RWPE2 (cell line): ENCODE measurements at places on chromosomes 11 and 22.

- no peak overlapping the region for H3K27ac ChIP-seq
- DNase-seq: no peak
- no peak overlapping the region for H3K4me3 ChIP-seq
- no peaks in the 10 kb centered on the region for H3K36me3 ChIP-seq
Observed at GRCh38 chr11:112581747-112582146, 321.1 kb upstream of the PLET1 start.

DNA sequence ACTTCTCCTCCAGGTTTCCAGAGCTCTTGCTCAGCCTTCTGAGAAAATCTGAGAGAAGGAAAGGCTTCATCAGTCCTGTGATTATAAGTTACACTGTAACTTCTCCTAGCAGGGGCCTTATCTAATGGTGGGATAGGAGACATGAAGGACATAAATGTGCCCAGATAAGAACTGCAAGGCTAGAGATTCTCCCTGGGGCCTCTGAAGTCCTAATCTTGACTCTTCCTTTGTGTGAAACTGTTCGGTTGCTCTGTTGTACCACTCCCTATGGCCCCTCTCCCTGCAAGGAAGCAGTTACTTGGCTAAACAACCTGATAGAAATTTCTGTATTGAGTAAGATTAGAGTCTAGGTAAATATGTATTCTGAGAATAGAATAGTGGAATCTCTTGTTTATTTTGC is 780.9 kb downstream of the ETS1 start:
- H3K36me3 ChIP-seq: no peaks in the 10 kb centered on the region
- H3K27ac ChIP-seq: no peak overlapping the region
- H3K27me3 ChIP-seq: no peaks in the 10 kb centered on the region
- no peak for DNase-seq
- no peaks in the 10 kb centered on the region for H3K4me1 ChIP-seq

GRCh38 chr22:33167998-33168790 is 110.0 kb upstream of the SYN3 start:
- DNase-seq: no peak
- H3K4me3 ChIP-seq: no peak overlapping the region
- peaks cover 18% of the 10 kb centered on the region for H3K27me3 ChIP-seq
- no peak overlapping the region for H3K27ac ChIP-seq

- no peaks in the 10 kb centered on the region for H3K36me3 ChIP-seq
- no peaks in the 10 kb centered on the region for H3K27me3 ChIP-seq
- no peak overlapping the region for H3K27ac ChIP-seq
- H3K4me1 ChIP-seq: no peaks in the 10 kb centered on the region
Observed at GRCh38 chr11:16239141-16240105, 116.9 kb downstream of the SOX6 start.

GRCh38 chr22:18130699-18131429 is 19.1 kb upstream of the USP18 start:
- no peak overlapping the region for H3K27ac ChIP-seq
- H3K36me3 ChIP-seq: no peaks in the 10 kb centered on the region
- no peaks in the 10 kb centered on the region for H3K4me1 ChIP-seq

GRCh38 chr11:80862011-80862410 is 1421.2 kb upstream of the TENM4 start:
- H3K36me3 ChIP-seq: no peaks in the 10 kb centered on the region
- H3K27ac ChIP-seq: no peak overlapping the region
- no peak for DNase-seq
- no peak overlapping the region for H3K4me3 ChIP-seq
- peaks cover 20% of the 10 kb centered on the region for H3K4me1 ChIP-seq

- no peaks in the 10 kb centered on the region for H3K36me3 ChIP-seq
- H3K4me1 ChIP-seq: peaks cover 58% of the 10 kb centered on the region
Observed at GRCh38 chr11:112614605-112615004, 346.6 kb upstream of the NCAM1 start.

DNA sequence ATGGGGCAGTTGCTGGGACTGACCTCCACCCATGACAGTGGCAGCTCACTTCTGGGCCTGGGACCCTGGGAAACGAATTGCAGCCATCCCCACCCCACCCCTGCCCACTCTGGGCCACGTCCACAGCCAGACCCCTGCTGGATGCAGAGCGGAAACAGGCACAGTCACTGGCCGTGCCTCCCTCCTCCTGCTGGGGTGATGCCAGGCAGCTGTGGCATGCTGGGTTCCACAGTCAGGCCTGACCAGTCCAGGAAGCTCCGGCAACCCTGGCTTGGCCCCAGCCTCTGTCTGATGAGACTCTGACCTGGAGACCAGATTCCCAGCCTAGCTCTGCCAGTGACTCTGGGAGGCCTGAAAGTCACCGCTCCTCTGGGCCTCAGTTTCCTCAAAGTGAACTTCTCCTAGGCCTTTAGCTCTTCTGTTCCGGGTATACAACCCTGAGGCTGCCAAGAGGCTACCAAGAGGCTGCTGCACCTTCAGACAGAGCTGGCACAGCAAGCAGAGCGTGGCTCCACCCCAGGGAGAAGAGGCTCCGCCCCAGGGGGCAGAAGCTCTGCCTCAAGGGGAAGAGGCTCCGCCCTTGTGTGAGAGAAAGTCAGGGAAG is 8.9 kb downstream of the SULT4A1 start:
- no peak overlapping the region for H3K27ac ChIP-seq
- no peaks in the 10 kb centered on the region for H3K4me1 ChIP-seq
- no peaks in the 10 kb centered on the region for H3K36me3 ChIP-seq
- DNase-seq: no peak

- no peak overlapping the region for H3K4me3 ChIP-seq
- DNase-seq: no peak
- no peaks in the 10 kb centered on the region for H3K36me3 ChIP-seq
- H3K4me1 ChIP-seq: no peaks in the 10 kb centered on the region
Observed at GRCh38 chr22:50723991-50724390, 14.0 kb upstream of the ACR start.

DNA sequence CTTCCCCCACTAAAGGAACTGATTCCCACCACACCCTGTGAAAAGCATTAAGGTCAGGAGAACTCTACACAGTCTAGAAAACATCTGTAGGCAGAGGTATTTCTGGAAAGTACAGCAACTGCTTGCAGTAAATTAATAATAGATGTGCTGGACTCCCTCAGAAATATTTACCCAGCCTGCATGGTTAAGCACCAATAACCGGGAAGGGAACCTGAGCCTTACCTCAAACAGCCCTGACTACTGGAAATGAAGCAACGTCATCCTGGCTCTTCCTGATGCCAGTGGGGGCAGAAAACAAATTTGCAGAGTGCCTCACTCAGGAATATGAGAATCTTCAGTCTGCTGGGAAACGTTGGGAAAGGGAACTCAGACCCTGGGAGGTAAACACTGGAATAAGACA is 318.1 kb downstream of the TENM4 start:
- no peak for DNase-seq
- H3K36me3 ChIP-seq: no peaks in the 10 kb centered on the region
- H3K27me3 ChIP-seq: no peaks in the 10 kb centered on the region
- H3K27ac ChIP-seq: no peak overlapping the region
- no peak overlapping the region for H3K4me3 ChIP-seq

- no peak overlapping the region for H3K4me3 ChIP-seq
- no peak overlapping the region for H3K27ac ChIP-seq
- H3K27me3 ChIP-seq: peaks cover 7% of the 10 kb centered on the region
- no peaks in the 10 kb centered on the region for H3K36me3 ChIP-seq
- no peaks in the 10 kb centered on the region for H3K4me1 ChIP-seq
Observed at GRCh38 chr11:134569195-134569594, 157.2 kb upstream of the B3GAT1 start.

- H3K4me3 ChIP-seq: no peak overlapping the region
- H3K4me1 ChIP-seq: no peaks in the 10 kb centered on the region
- H3K27ac ChIP-seq: no peak overlapping the region
- no peaks in the 10 kb centered on the region for H3K27me3 ChIP-seq
- no peaks in the 10 kb centered on the region for H3K36me3 ChIP-seq
Observed at GRCh38 chr11:26096451-26096850, 235.5 kb upstream of the ANO3 start.

GRCh38 chr11:128497061-128497775 is 90.1 kb downstream of the ETS1 start:
- H3K27ac ChIP-seq: peak overlapping the region; percentile 93
- H3K4me3 ChIP-seq: no peak overlapping the region
- no peaks in the 10 kb centered on the region for H3K27me3 ChIP-seq
- no peak for DNase-seq

DNA sequence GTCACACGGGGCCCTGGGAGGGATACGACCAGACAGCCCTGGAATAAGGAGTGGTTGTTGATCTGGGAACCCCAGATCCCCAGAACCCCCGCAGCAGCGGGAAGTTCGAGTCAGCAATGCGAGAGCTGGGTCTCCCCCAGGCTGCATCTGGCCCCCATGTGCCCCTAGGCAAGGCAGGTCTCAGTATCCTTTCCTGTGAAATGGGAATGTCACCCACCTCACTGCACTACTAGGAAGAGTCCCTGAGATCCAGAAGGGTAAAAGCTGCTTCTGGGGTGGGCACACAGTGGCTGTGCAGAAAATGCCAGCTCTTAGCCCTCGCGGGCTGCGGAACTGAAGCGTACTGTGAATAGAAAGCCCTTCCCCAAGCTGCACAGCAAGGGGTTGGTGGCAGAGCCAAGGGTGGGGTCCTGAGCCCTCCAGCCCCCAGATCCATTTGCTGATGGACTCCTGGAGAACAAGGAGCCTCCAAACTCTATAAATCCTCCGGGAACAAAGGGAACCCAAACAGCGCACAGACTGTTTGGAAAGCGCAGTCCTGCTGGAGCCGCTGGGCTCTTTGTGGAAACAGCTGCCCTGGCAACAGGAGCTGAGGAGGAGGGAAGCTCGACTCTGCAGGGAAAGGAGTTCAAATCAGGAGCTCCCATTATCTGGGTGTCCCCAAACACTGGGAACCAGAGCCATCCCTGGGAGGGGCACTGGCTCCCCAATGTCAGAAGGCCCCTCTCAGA is 68.2 kb upstream of the SHISAL1 start:
- DNase-seq: peak; percentile 30
- H3K36me3 ChIP-seq: no peaks in the 10 kb centered on the region
- no peak overlapping the region for H3K27ac ChIP-seq
- no peaks in the 10 kb centered on the region for H3K27me3 ChIP-seq
- H3K4me3 ChIP-seq: no peak overlapping the region

GRCh38 chr11:122721964-122722266 is 66.4 kb downstream of the UBASH3B start:
- H3K36me3 ChIP-seq: no peaks in the 10 kb centered on the region
- H3K27me3 ChIP-seq: no peaks in the 10 kb centered on the region
- H3K4me1 ChIP-seq: peaks cover 13% of the 10 kb centered on the region
- no peak for DNase-seq

DNA sequence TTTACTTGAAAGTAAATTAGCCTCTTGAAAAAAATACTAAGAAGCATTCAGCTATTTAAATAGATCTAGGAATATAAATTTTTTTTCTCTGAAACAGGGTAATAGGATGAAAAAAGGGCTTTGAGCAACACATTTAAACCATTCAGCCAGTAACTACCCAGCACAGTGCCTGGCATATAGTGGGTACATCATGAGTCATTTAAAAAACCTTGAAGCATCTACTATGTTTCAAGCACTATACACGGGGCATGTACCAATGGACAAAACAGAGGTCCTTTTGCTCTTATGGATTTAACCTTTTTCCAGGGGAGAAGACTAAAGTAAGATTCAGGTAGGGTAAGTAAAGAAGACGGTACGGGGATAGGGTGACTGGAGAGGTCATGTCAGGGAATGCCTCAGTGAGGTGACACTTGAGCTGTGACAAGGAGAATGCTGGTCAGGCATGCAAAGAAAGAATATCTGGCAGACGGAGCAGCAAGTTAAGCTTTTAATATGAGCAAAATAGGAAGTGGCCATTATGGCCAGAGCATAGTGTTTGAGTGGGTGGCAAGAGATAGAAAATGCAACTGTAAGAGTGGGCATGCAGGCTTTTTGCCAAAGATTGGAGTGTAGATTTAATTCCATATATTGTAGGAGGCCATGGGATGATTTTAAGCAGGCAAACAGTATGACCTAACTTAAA is 101.1 kb downstream of the HIPK3 start:
- DNase-seq: no peak
- no peaks in the 10 kb centered on the region for H3K4me1 ChIP-seq
- H3K36me3 ChIP-seq: peaks cover 21% of the 10 kb centered on the region
- H3K27ac ChIP-seq: no peak overlapping the region

GRCh38 chr11:24819863-24820434 is 323.1 kb downstream of the LUZP2 start:
- DNase-seq: no peak
- H3K27ac ChIP-seq: no peak overlapping the region
- H3K27me3 ChIP-seq: peaks cover 16% of the 10 kb centered on the region
- H3K4me3 ChIP-seq: no peak overlapping the region
- no peaks in the 10 kb centered on the region for H3K36me3 ChIP-seq

GRCh38 chr22:18156878-18157713 is 7.1 kb downstream of the USP18 start:
- H3K27me3 ChIP-seq: no peaks in the 10 kb centered on the region
- H3K4me3 ChIP-seq: no peak overlapping the region
- DNase-seq: no peak
- H3K4me1 ChIP-seq: no peaks in the 10 kb centered on the region
- H3K36me3 ChIP-seq: no peaks in the 10 kb centered on the region

GRCh38 chr11:73996161-73996747 is 12.6 kb downstream of the UCP3 start:
- no peak overlapping the region for H3K4me3 ChIP-seq
- no peak overlapping the region for H3K27ac ChIP-seq
- H3K4me1 ChIP-seq: no peaks in the 10 kb centered on the region
- no peaks in the 10 kb centered on the region for H3K36me3 ChIP-seq
- DNase-seq: no peak

DNA sequence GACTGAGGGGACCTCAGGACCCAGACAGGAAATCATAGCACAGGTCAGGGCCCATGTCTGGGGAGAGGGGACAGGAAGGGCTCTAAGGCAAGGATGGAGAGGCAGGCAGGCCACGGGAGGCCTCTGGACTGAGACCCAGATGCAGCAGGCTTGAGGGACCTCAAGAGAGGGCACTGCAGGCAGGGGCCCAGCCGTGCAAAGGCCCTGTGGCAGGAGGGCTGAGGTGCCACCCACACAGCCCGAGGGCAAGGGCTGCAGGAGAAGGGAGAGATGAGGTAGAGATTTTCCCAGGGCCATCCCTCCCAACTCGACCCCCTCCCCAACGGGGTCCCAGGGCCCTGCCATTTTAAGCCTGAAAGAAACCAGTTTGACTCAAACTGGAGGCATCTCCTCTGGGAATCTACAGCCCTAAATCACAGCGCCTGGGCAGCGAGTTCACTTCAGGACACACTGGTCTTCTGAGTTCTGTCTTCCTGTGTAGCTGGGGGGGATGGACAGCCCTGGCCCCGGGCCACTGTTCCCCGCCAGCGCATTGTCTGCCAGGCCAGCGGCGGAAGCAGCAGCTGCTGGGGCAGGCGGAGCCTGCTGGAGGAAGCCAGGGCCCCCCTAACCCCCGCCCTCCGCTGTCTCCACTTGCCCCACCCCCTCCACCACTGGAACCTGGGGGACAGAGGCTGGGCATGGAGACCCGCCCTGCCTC is 20.3 kb upstream of the WNT7B start:
- H3K4me1 ChIP-seq: peaks cover 15% of the 10 kb centered on the region
- no peaks in the 10 kb centered on the region for H3K36me3 ChIP-seq
- no peaks in the 10 kb centered on the region for H3K27me3 ChIP-seq
- no peak overlapping the region for H3K4me3 ChIP-seq
- peak; percentile 88 for DNase-seq

- H3K27ac ChIP-seq: no peak within 1 kb of the TSS
- DNase-seq: no peak
- peaks cover 8% of the 10 kb centered on the region for H3K4me1 ChIP-seq
Observed at GRCh38 chr22:25741692-25742626, at the start of gene MYO18B. MYO18B (plus strand) TSS chr22:25742188; CDS start chr22:25761093, 18,905 bp downstream.

- H3K27me3 ChIP-seq: no peaks in the 10 kb centered on the region
- no peaks in the 10 kb centered on the region for H3K36me3 ChIP-seq
- H3K4me3 ChIP-seq: no peak overlapping the region
- no peak overlapping the region for H3K27ac ChIP-seq
- no peaks in the 10 kb centered on the region for H3K4me1 ChIP-seq
Observed at GRCh38 chr11:133506023-133506422, 26.3 kb downstream of the OPCML start.
